ENCODE measurements at places on chromosomes 2 and 18.

- DNase-seq = no peak
Measured at GRCh38 chr18:1668279-1668678, 763.6 kb downstream of the ADCYAP1 start.

- DNase-seq = no peak
Measured at GRCh38 chr2:43383533-43383932, 157.1 kb upstream of the ZFP36L2 start.

- DNase-seq = peak; percentile 71
Measured at GRCh38 chr2:172921532-172922236, 154.0 kb upstream of the MAP3K20 start.

DNA sequence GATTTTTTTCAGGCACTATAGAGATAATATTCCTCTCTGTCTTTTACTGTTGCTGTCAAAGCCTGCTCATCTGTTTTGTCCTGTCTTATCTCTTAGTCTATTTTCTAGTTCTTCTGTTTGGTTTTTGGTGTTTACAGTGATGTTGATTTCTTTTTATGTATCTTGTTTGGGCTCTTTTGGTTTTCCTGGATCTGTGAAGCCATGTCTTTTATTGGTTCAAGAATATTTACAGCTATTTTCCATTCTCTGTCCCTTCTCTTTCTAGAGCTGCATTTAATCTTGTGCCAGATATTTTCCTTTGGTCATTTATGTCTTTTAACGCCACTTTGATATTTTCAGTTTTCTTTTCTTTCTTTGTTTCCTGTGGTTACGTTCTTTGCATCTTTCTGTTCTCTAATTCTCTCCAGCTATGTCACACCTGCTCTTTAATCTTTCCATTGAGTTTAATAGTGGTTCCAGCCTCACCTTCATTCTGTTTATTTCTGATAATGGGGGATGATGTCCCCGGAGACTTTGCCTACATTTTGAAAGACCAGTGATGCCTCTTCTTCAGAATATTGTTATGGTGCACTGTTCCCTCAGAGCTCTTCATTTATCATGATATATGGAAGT, 32.0 kb downstream of the SMCHD1 start:
- no peak for DNase-seq

- DNase-seq = no peak
Measured at GRCh38 chr2:155651851-155652250, 680.7 kb downstream of the NR4A2 start.

DNA sequence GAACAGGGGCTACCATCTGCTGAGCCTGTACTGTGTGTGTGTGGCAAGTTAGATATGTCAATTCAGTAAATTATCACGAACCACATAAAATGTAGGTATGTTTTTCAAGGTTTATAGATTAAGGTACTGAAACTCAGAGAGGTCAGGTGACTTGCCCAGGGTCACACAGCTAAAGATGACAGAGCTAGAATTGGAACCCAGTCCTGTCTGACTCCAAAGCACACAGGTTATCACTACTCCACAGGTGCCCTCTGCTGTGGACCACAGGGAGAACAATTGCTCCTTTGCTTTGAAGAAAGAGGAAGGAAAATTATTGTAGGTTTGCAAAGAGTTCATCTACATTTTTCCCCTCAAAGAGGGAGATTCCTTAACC, 229.7 kb upstream of the AGAP1 start:
- no peak for DNase-seq

DNA sequence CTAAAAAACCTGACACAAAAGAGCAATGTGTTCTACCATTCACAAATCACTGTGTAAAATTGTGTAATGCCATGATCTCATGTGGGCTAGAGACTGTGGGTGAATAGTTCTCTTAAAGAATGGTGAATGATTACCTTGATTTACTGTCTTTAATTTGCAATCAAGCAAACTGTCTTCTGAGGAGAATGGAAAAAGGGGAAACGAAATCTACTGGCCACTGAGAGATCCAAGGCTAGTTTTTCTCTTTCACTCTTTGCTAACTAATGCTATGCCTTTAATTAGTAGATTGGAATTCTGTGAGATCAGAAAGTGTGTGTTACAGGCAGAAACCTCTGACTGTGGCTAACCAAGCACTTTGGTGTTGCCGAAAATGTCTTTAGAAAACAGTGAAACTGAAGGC, 422.7 kb downstream of the TGIF1 start:
- DNase-seq = no peak

DNA sequence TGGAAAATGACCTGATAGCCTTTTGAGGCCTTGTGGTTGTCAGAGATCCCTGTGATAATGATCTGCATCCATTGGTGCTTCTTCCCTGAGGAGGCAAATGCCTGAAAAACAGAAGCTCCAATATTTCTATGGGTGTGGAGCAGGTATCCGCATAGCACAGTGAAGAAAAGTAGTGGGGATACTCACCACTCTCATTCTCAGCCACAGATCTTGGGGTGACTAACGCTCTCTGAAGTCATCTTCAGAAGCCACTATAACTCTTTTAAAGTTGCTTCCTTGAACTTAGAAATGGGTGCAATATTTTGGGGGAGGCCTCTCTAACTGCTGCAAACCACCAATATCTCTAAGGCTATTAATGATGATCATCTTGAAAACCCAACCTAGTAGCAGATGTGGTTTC, 46.2 kb downstream of the ARHGAP15 start:
- DNase-seq = no peak

DNA sequence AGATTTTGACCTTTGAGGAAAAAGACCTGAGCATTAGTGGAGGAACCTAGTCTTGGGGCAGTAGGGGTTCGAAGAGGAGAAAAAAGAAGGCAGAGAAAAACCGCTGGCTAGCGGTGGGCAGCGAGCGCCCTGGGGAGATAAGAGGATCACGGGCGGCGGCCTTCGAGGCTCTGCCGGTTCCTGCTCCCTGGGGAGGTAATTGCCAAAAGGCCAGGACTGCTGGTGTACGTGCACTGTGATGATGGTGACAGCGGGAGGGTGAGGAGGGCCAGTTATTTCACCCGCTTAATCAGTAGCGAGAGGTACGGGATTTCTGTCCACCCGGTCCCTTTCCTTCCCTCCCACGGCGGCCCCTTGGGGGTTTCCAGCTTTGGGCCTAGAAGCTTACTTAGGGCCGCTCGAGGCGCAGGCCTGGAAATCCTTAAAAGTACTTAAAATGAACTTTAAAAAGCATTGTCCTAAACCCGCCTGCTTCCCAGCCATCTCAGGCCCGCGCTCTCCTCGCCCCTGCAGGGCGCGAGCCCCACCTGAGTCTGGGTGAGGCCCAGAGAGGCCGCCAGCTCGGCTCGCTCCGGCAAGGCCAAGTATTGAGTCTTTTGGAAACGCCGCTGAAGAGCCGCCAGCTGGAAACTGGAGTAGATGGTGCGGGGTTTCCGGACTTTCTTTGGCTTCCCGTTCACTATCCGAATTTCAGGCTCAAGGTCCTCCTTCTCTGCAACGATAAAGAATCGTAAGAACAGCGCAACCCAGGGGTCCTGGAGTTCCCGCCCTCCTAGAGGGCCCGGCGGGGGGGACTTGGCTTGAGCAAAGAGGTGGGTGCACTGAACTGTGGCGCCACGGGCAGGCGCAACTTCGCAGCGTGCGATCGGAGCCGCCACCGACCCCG, 1.5 kb downstream of the DLX2 start:
- DNase-seq = no peak

DNA sequence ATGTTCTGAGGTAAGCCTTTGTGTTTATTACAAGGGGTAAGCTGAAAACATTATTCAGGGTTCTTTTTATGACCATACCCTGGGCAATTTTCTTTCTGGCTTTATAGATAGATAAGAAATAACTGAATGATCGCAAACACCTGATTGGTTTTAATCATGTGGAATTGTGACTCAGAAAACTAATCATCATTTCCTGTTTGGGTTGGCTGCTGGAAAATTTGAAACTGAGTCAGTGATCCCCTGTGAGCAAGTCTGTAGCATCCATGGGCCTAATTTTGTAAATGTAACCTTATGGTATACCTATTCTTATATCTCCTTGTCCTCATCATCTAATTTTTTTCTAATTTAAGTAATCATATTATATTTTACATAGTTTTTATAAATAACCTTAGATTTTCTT, 34.3 kb downstream of the CCDC68 start:
- DNase-seq = peak; percentile 78

- DNase-seq = no peak
Measured at GRCh38 chr2:120313695-120314615, 32.0 kb upstream of the INHBB start.

DNA sequence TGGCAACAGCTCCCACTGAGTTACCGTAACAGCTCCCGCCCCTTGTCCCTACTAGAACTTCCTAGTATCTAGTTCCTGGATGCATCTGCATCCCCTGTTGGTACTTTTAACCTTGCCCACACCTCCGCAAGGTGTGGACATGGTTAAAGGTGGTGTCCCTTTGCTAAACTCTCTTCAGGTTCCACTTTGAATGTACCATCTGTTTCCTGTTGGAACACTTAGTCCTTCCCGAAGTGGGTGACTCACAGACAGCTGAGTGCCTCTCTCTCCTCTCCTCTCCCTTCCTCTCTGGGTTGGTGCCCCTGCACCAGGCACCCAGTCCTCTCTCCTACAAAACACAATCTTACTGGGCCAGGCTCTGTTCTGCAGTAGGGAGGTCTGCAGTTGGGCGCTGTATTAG, 19.6 kb upstream of the REL start:
- peak; percentile 46 for DNase-seq

DNA sequence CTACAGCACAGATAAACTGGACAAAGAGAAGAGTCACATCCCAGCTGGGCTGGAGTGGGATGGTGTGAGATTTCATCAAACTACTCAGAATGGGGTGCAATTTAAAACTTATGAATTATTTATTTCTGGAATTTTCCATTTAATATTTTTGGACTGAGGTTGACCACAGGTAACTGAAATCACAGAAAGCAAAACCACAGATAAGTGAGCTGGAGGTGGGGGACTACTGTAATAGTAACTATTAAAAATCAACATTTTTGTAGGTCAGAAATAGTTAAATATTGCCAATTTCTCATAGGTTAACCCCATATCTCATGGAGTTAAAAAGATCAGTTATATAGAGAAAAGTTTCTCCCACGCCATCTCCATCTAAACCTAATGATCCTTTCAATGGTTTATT, 88.1 kb downstream of the SPOPL start:
- DNase-seq = no peak

DNA sequence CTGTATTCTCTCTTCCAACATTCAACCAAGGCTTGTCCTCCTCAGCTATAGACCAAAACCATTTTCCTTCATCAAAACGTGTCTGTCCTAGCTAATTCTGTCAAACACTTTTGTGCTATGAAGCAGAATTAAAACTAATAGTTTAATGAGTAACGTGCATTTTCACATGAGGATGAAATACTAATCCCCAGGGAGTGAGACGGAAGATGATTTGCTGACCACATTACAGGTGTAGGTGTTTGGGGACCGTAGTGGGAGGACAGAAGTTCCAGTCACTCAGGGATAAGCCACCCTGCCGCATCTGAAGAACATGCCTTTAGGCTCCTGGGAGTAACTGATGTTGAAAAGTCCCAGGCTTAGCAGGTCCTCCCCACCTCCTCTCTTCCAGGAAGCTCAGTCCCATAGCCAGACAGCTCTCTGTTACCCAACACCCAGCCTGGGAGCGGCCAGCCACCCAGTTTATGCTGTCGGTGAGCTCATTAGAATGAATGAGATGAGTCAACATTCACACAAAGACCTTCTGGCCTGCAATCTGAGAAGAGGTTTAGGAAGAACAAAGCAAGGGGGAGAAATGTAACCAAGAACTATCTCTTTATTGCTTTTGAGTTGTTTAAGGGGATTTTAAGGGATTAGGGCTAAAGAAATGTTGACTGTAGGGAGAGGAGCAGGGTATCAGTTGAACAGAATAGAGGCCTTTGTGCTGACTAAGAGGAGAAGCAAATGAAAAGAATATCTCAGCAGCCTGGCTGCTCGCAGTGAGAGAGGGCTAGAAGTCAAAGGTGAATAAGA, 122.5 kb downstream of the FOXI3 start:
- DNase-seq = peak; percentile 81

GRCh38 chr2:202624133-202624532, 10.6 kb upstream of the FAM117B start:
- no peak for DNase-seq

DNA sequence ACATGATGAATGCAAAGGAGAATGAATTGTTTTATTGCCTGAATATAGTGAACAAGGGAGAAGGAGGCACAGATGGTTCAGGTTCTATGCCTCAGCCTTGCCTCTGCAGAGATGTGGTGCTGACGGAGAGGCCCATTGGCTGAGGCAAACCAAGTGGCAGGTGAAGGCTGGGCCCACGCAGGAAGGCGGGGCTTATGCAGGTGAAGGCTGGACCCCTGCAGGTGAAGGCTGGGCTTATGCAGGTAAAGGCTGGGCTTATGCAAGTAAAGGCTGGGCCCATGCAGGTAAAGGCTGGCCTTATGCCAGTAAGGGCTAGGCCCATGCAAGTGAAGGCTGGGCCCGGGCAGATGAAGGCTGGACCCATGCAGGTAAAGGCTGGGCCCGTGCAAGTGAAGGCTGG, 414.7 kb downstream of the LRATD1 start:
- no peak for DNase-seq

- DNase-seq = no peak
Measured at GRCh38 chr2:68404164-68404563, 39.1 kb downstream of the PLEK start.

DNA sequence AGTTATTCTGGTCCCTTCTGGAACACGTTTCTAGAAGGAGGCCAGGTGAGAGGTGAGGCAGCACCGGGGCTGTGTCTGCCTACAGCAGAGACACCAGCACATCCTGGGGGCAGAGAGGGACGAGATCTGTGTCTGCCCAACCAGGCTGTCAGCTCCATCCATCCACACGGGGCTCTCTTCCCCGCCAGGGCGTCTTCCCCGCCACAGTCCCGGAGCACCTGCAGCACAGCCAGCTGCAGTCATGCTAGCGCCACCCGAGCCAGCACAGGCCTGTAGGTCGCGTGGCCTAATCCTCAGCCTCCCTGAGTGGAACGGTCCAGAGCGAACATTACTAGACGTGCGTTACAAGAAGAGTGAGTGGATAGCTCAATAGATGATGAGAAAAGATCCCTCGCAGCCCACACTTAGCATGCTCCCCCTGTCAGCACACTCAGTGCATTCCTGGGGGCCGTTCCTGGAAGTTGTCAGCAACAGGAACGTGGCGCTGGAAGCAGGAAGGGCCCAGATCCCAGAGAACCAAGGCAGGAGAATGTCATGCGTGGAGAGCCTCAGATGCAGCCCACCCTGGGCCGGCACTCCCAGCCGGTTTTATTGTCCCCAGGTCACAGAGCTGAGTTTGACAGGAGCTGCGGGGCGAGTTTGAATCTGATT, 179.0 kb downstream of the TWIST2 start:
- no peak for DNase-seq

GRCh38 chr18:9113468-9114149, 11.1 kb downstream of the NDUFV2 start:
- DNase-seq = no peak

GRCh38 chr2:56291711-56292110, 107.9 kb downstream of the CCDC85A start:
- DNase-seq = no peak

GRCh38 chr2:158013891-158014290, 87.8 kb upstream of the UPP2 start:
- no peak for DNase-seq

DNA sequence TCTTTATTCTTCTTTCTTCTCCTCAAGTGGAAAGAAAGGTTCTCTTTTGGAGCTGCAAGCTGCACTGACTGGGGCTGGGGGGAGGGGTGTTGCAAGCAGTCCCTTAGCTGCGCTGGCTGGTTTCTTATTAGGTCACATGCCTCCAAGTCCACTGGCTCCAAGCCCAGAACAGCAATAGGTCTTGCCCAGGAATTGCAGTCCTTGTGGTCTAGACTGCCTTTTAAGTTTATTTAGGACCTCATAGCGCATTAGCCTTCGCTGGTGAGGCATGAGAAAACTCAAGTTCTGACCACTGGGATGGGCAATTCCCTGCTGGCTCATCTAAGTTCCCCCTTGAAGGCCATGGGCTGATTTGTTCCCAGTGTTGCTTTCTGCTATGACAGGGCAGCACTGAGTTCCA, 138.6 kb upstream of the SCN7A start:
- peak; percentile 18 for DNase-seq

Measured in bronchial epithelial cell (primary cell).